ENCODE measurements at places on chromosomes 7 and 10.
A peak's percentile ranks its signal among the peaks of the same experiment; 100 is the strongest.

DNA sequence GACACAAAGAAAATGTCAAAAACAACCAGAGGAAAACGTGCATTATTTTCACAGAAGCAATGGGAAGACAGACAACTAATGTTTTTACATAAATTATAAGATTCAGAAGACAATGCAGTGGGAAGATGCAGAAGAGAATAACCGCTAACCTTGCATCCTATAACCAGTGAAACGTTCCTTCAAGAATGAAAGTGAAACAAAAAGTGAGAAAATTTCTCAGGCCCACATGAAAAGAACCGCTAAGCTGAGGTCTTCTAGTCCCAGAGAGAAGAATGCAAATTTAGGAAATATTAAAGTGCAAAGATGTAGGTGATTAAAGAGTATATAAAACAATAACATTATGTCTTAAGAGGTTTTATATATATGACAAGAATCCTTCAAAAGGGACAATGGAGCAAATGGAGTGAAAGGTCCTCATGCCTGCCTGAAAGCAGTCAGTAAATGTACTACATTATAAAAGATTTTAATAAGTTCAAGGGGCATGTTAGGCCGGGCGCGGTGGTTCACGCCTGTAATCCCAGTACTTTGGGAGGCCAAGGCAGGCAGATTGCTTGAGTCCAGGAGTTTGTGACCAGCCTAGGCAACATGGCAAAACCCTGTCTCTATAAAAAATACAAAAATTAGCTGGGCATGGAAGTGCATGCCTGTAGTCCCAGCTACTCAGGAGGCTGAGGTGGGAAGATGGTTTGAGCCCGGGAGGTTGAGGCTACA, 43.1 kb upstream of the DDC start:
- no peak for DNase-seq

- peak; percentile 72 for DNase-seq
Observed at GRCh38 chr10:59906417-59907202, at the start of gene CCDC6. Gene CCDC6, minus strand, starts transcription at chr10:59906556. Its CDS starts 132 bp downstream, at chr10:59906424.

GRCh38 chr7:84137812-84138211, 56.8 kb downstream of the SEMA3A start:
- no peak for DNase-seq

GRCh38 chr7:46356371-46356770, 435.3 kb upstream of the IGFBP3 start:
- DNase-seq = no peak

GRCh38 chr7:24283554-24283896, 465 bp upstream of the NPY start:
- no peak for DNase-seq

GRCh38 chr7:18975689-18976280, 141.7 kb downstream of the TWIST1 start:
- no peak for DNase-seq

- no peak for DNase-seq
Observed at GRCh38 chr10:75624638-75625037, 193.2 kb downstream of the LRMDA start.

DNA sequence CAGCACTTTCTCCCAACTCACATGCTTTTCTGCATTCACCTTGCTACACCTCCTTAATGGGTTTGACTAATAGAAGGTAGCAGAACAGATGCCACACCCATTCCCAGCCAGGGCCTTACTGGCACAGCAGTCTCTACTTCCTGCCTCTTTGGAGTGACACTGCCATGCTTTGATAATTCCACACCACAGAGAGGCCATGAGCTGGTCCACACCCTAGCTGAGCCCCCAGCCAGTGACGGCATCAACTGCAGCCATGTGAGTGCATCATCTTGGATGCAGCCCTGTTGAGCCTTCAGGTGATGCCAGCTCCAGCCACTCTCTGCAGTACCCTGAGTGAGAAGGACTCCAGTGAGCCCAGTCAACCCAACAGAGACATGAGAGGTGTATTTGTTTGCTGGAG, 27.5 kb upstream of the EZH2 start:
- DNase-seq = peak; percentile 15

DNA sequence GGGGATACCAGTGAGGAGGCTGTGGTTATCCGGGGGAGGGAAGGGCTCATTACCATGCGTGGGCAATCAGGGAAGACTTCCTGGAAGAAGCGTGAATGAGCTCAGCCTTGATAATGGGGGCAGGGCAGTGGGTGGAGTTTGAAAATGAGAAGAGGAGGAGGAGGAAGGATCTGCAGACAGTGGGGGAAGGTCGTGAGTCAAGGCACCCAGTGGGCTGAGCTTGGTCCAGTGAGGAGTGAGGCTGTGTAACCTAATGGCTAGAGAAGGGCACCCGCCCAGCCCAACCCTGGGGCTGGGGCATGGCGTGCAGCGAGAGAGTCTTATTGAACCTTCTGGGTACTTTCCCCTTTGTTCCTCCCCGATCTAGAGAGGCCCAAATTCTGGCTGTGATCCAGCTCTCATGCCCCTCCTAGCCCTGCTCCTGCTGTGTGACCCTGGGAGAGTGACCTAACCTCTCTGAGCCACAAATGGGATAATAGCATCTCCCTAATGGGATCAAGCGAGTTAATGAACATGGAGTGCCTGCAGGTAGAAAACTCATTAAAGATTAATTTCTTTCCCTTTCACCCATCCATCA, 31.5 kb downstream of the CLIP2 start:
- DNase-seq = no peak

DNA sequence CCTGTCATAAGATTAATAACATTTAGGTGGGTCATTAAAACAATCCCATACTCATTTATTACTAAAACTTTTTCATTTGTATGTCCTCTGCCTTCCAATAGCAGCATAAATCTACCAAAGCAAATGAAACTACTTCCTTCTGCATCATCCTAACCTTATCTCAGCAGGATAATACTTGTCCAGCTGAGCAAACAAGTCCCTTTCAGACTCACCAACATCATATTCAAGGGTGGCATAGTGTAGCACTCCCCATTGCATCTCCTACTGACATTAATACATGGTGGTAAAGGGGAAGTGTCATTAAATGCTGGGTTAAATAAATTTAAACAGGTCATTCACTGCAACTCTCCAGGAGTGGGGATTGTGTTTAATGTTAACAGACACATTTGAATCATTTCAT, 3.4 kb upstream of the MINDY3 start:
- DNase-seq = no peak

- no peak for DNase-seq
Observed at GRCh38 chr10:70779088-70779487, 6.1 kb downstream of the TBATA start.

DNA sequence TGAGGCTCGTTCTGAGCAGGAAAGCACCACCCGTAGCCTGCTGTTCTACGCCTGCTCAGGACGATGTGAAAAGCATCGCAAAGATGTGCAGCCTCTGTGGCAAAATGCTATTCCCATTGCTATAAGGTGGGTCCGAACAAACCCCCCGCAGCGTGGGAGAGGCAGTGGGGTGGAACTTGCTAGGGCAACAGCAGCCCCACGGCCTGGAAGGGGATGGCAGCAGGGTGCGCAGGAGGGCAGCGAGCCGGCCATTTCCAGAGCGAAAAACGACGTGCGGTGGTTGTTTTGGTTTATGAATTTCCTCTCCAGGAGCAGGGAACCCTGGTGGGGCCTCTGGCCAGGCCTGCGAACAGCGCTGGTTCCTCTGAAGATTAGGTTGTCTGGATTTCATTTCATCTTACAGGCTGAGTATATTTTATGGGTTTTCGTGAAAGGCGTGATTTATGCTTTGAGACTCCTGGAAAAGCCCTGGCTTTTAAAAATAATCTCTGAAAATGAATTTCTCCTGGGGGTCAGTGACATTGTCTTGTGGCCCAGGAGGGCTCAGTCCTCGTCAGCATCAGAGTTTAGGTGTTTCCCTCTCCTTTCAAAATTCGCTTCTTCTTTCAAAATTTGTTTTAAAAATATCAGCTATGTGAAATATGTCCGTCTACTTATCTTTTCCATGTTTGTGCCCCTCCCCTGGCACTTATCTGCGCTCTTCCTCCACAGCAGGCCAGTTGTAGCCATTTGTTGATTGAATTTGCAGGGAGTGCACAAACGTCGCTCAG, 42.3 kb upstream of the UBE3C start:
- DNase-seq = no peak

- peak; percentile 91 for DNase-seq
Observed at GRCh38 chr7:99112097-99112496, 31.8 kb downstream of the SMURF1 start.

DNA sequence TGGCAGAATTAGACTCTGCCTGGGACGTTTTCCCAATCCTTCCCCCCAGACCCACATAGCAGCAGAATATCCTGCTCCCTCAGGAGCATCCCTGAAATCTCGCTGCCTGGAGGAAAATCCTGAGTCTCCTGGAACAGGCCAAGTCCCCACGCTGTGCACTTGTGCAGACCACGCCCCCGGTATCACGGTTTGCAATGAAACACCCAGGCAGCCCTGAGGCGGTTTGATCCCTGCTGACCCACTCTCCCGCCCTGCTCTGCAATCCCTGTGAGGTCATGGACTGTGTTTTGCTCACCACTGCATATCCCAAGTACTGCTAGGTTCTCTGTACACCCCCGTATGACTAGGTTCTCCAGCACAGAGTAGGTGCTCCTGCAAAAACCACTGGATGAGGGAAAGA, 411.8 kb upstream of the MGMT start:
- no peak for DNase-seq

- no peak for DNase-seq
Observed at GRCh38 chr7:105837765-105838626, 38.4 kb downstream of the ATXN7L1 start.

DNA sequence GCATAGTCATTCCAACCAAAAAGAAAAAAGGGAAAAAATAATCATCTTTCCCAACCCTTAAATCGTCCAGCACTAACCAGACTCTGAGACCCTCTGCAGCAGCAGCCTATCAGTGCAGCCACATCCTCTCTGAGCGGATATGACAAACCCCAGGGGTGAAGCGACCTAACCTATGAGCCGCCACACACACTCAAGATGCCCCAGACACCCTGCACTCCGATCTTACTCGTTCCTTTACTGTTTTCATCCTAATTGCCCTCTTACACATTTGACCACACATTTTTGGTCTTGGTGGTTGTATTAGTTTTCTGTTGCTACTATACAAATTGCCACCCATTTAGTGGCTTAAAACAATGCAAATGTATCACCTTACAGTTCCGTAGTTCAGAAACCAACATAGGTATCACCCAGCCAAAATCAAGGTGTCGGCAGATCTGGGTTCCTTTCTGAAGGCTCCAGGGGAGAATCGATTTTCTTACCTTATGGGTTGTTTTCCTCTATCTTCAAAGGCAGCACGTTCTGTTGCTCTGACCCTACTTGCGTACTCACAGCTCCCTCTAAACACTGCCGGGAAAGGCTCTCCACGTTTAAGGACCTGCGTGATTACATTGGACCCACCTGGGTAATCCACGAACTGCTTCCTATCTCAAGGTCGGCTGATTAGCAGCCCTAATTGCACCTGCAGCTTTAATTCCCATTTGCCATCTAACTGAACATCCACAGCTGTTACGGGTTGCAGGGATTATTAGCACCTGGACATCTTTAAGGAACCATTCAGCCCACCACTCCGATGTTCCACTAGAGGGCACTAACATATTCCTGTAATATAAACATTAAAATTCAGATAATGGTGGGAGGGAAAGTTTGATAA, 37.3 kb upstream of the PRSS1 start:
- peak; percentile 23 for DNase-seq

GRCh38 chr7:34486371-34486770, 171.6 kb upstream of the NPSR1 start:
- no peak for DNase-seq

- peak; percentile 59 for DNase-seq
Observed at GRCh38 chr10:44008270-44008916, 359.7 kb upstream of the ZNF32 start.

- no peak for DNase-seq
Observed at GRCh38 chr10:103449208-103450144, 2.7 kb downstream of the CALHM2 start.

DNA sequence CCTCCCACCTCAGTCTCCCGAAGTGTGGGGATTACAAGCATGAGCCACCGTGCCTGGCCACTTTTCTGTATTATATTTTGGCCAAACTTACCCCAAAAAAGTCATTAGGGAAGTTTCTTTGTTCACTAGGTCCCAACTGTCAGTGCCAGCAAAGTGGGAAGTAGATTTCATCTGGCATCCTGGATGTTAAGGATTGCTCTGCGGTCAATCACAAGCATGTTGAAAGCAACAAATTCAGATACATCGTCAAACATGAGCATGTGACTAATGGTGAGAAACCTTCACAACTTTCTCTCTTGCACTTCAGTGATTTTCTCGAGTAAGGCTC, 14.3 kb upstream of the LRRC17 start:
- DNase-seq = no peak

DNA sequence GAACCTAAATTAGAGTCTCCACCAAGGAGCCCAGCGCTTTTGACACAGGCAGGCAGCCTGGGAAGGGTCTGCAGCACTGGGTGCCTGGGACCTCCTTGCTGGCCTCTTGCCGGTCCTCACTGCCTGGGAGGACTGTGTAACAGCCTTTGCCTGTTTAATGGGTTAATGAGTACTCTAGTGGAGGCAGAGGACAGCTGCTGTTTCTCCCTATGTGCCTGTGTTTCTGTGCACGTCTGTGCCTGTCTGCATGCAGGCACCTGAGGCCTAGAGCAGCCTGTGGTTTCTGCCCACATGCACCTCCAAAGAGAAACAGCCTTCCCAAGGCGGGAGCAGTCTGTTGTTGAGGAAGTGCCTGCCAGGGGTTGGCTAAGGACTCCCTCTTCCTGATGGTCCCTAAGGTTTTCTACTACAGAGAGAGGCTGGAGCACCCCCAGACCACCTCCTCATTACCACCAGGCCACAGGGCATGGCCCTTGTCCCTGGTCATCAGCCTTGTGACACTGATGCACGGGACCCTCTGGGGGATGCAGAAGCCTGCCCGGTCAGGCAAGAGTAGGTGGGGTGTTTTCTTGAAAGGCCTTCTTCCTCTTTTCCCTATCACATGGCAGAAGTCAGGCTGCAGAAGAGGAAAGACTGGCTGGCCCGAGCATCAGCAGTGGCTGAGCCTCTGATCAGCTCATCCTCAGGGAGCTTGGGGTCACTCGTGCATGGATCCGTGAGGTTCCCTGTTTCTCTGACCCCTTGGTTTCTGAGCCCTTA, 14.2 kb downstream of the SLC29A3 start:
- no peak for DNase-seq

GRCh38 chr7:155220903-155221302, 76.8 kb upstream of the INSIG1 start:
- no peak for DNase-seq

DNA sequence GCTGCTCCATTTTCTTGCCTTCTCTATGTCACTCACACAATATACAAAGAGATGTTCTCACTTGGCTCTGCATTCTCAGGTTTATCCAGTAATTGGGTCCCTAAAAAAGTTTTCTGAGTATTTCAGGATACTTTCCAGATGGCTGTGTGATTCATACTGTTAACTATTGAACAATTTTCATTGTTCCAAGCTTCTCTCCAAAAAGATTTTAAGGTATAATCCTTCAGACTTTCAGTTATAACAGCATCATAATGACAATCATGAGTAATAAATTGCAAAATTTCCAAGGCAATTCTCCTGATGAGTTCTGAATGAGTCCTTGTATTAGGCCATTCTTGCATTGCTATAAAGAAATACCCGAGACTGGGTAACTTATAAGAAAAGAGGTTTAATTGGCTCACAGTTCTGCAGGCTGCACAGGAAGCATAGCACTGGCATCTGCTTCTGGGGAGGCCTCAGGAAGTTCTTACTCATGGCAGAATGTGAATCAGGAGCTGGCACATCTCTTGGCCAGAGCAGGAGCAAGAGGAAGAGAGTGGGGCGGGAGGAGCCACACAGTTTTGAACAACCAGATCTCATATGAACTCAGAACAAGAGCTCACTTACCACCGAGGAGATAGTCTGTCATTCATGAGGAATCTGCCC, 148.1 kb downstream of the SLC16A9 start:
- DNase-seq = no peak
